ENCODE measurements at places on chromosomes 6 and 20.

- no peak for DNase-seq
These were observed 61.4 kb downstream of the WDR27 start for GRCh38 chr6:169640351-169640852.

DNA sequence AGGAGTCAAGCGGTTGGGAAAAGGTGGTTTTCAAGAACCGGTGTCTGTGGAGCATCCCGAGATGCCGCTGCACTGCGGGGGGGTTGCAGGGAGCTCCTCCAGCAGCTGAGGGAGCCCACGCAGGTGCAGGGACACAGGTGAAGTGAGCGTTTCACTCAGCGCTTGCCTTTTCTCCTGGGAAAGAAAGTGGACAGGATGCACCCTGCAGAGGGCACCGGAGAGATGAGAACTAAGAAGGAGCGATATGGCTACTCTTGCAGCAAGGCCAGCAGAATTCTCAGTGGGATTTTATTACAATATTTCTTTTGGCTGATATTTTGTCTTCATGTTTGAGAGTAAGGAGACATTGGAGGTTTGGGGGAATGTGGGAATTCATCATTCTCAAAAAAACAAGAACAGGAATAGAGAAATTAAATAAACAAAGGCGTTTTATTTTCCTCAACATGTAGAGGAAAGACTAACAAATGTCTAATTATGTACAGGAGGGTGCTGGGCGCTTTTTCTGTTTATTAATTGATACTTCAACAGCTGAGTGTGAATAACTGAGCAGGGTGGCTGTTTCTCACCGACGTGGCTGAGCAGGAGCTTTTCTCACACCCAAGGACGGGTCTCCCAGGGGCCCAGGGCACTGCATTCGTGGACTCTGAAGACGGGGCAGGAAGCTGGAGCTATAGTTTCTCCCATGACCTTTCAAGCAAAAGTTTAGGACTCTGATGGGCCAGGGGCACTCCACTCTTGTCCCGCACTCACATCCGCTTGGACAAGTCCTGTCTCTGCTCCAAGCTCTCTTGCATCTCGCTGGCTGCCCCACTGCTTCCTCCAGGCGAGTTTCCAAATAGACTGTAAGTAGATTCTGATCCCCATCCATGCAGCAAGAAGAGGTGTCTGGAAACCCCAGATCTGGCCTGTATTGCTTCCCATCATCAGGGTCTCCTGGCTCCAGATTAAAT, 176.1 kb downstream of the SMOC2 start:
- no peak for DNase-seq

- no peak for DNase-seq
These were observed 617 bp upstream of the TSPYL1 start for GRCh38 chr6:116280161-116280932.

GRCh38 chr6:64041373-64041772, 405.8 kb downstream of the PHF3 start:
- no peak for DNase-seq

DNA sequence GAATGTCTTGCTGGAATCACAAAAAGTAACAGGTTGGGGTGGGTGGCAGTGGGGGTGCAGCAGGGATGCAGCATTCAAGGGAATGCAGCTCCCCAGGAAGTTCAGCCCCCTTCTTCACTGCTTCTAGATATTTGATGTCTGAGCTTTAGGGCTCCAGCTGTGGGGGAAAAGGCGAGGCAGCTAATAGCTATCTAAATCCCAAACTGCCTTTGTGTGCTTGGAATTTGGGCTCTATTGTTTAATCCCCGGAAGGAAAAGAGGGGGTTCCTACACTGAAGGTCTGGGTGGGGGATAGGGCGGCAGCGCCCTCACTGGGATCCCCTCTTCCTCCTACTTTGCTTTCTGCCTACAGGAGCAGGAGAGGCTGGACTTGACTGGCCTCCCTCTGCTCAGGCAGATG, 116.5 kb downstream of the SOBP start:
- DNase-seq = no peak

- DNase-seq = no peak
These were observed 482.9 kb downstream of the PTPRT start for GRCh38 chr20:42706759-42707158.

- DNase-seq = no peak
These were observed 221.9 kb downstream of the TBC1D32 start for GRCh38 chr6:121112356-121112755.

DNA sequence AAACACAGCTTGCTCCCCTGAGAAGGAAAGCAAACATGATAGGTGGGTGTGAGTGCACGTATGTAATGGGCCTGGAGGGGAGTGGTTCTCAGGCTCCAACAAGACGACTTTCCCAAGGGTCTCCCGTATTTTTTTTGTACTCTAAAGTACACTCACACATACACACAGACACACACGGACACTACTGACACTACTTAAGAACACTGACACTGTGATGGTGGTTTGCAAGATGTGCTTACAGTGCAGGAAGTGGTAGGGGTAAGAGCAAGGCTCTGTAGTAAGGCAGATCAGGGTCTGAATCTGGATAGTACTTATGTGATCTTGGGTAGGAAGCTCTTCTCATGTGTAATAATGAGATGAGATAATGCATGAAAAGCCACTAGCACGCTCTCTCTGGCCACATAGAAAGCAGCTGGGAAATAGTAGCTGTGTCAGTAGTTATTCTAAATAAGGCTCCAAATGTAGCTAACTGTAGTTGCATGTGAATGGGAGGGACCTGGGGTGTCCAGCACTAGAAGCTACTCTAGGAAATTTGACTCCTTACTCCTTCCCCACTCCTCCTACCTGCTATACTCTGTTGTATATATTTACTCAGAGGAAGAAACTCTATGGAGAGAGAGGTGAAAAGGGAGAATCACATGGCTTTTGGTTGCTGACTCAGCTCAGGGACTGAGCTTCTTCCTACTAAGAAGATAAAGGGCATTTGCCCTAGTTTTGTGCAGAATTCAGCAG, 8.4 kb upstream of the ZBTB24 start:
- no peak for DNase-seq

DNA sequence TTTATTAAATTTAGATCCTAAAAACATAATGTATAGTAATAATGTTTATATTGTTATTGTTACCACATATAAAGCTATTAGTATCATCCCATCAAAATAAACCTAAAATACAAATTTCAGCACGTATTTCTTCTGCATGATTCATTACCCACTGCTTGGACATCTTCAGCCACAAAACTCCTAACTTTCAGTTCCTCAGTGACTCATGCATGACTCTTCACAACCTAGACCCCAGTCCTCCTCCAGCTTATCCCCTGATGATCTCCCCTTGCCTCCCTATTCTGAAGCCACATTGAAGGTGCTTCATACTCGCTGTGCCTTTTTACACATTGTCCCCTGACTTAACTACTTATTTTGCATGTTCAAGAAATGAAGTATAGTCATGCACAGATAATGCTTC, 11.2 kb upstream of the GPRC6A start:
- DNase-seq = no peak

GRCh38 chr20:3622406-3622805, 40.8 kb downstream of the GFRA4 start:
- no peak for DNase-seq

DNA sequence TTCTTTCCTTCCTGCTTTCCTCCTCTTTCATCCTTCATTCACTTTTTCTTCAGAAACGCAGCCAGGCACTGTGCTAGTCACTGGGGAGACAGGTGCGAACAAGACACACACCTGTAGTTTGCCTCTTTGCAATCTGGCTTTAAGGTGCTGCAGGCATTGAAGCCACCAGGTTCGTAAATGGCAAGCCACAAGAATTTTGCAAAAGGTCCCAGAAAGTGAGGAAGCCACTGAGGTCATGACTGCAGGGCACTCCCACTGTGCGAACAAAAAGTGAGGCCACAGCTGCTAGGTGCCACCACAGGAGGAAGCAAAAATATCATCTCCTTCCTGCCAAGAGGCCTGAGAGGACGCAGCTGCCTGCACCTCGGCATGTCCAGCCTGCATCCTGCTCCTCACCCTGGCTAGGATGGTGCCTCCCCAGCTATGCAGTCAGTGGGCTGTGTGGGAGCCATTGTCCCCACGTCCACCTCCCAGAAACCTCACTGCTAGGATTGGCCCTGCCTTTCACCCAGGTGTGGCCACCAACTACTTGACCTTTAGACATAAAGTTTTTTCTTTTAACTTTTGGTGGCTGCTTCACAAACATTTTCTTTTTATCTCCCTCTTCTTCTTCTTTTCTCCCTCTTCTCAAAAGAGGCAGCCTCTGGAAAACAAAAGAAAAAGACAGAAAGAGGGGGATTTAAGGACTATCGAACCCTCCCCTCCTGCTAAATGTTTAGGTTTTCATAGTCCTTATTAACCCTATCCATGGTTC, 230.8 kb downstream of the BCAS1 start:
- no peak for DNase-seq

DNA sequence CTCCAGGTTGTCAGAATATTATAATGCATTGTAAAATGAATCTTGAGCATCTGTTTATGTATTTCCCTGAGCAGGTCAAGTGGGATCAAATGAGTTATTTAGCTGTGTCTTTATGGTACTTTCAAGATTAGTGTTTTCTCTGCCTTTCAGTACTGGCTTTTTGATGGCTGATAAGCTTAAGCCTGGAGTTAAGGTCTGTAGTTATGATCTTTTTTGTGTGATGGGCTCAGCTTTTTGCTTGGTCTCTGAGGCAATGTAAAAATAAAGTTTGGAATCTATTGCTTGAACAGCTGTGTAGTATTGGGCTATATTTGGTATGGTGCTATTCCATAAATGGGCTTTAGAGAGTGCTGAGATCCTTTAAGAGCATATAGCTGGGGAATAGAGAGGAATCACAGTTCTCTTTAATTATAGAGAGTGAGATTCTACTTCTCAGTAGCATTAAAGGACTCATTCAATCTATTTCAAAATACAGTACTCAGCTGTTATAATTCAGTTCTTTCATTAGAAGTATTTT, 40.7 kb downstream of the ZNF451 start:
- no peak for DNase-seq

GRCh38 chr20:38724626-38725147, 401 bp downstream of the SLC32A1 start:
- no peak for DNase-seq

DNA sequence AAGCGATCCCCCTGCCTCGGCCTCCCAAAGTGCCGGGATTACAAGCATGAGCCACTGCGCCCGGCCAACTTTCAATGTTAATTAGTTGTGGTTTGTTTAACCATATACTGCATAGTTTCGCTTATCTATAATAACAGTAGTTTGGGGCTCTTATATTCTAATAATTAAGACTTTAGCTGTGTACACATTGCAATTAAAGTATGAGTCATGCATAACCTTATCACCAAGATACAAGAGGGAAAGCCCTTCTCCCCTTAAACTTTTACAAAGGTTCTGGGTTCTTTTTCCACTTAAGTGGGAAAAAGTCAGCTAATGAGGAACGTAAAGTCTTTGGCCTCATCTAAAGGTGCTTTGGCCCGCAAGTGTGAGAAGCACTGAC, 3.2 kb upstream of the MCCD1 start:
- no peak for DNase-seq

GRCh38 chr6:133871131-133871530, 17.8 kb upstream of the TCF21 start:
- DNase-seq = no peak

GRCh38 chr6:51049983-51050877, 231.6 kb downstream of the TFAP2B start:
- DNase-seq = no peak

GRCh38 chr6:90343576-90343975, 46.9 kb upstream of the BACH2 start:
- no peak for DNase-seq

Data from AG09319 (cell line).